ENCODE measurements at places on chromosomes 11 and 22.

DNA sequence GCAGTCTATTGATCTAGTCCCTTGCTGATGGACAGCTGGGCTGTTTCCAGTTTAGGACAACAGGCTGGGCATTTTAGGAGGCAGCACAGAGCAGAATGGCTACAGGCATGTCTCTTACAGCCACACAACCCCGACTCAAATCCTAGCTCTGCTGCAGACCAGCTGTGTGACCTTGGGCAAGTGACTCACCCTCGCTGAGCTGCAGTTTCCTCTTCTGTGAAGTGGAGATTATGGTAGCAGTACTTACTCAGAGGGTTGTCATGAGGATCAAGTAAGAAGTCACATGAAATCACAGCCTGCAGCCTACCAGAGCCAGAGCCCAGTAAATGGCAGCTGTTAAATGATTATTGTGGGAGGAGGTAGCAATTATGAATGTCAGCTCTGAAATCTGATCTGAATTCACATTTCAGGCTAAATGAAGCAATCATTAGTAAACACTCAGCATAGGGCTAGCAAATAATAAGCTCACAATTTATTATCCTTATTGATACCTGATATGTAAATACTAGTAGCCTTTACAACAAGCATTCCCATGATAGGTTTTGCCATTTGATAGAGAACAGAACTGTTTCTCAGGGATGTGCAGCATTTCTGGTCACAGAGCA is 58.9 kb downstream of the MYEOV start:
- DNase-seq: no peak

DNA sequence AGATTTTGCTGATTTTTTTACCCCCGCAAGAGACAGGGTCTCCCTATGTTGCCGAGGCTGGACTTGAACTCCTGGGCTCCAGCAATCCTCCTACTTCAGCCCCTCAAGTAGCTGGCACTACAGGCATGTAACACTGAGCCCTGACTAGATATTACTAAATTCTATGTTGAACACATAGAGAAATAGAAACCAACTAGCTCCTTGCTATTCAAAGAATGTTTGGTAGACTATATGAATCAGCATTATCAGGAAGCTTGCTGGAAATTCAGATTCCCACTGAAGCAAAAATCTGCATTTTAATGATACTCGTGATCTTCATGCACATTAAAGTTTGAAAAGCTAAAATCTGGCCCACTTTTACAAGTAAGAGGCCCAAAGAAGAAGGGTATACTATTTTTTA is 11.9 kb downstream of the TMEM41B start:
- no peak for DNase-seq

GRCh38 chr11:84573868-84574267 is 1053.3 kb downstream of the DLG2 start:
- DNase-seq: no peak

DNA sequence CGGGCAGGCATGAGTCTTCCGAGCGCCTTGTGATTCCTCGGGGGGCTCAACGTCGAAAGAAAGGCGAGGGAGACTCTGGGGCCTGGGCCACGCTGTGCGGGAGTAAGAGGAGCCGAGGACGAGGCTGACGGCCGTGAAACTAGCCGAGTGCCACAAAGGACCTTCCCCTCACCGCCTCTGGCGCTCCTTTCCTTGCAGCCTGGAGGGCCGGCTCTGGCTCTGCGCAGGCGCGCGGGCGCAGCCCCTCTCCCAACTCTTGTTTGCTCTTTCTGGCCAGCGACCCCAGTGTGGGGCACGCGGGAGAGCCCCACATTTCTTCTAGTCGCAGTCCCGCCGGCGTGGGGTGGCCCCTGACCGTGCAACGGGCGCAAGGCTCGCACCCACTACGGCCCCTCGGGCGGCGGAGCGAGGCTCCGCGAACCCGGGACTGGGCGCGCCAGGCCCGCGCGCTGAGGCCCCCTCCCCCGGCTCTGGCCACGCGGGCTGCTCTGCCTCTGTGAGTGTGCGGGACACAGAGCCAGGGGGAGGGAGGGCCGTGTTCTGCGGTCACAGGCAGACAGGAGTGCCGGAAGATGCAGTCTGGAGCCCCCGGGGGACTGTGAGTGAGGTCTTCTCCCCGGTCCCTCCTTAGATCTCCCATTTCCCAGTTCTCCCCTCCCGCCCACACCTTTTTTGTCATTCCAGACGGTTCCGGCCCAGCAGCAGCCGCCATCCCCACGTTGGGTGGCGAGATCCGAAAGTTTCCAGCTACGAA is 1.0 kb upstream of the TOB2 start:
- peak; percentile 61 for DNase-seq

- peak; percentile 78 for DNase-seq
Observed at GRCh38 chr22:36506637-36507517, at the start of gene FOXRED2. TSS of gene FOXRED2 (minus strand) at chr22:36507040. CDS start at chr22:36506422, 618 bp downstream.

DNA sequence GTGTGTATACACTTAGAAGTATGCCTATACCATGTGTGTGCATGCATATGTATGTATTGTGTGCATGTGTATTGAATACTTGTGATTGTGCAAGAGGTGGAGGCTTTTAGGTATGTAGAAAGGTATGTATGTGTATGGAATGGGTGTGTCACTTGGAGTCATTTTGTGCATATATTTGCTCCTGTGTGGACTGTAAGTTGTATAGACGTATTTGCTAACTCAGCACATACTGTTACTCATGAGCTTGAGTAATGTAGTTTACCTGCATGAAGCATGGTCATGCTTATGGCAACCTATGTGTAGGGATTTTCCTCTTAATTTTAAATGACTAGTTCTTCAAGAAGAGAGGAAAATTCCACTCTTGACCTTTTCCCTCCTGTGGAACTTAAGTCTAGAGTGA is 507.6 kb upstream of the LARGE1 start:
- DNase-seq: no peak

DNA sequence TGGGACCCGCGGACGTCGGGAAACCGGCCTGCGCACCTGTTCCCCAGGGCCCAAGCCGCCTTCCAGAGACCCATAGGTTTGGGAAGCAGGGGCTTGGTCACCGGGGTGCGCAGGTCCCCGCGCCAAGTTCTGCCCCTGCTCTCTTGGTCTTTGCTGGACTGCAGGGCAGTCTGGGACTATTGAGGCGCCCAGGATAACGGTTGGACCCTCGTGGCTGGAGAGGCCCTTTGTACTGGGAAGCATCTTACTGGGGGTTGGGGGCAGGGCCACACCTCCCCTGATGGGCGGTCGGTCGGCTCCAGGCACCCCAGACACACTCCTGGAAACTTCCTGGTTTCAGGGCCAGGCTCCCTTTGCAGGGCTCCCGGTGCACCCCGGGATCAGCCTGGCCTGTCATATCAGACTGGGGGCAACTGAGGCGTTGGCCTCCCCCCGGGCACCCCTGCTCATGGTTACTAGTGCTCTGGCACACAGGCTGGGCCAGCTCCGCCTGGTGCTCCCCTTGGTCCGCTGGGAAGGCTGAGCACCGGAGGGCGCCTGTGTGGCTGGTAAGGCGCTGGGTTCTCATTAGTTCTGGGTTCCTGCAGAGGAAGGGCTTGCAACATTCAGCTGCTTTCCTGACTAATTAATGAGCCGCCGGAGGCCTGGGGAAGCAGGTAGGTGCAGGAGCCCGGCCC is 1250.5 kb downstream of the BRD1 start:
- no peak for DNase-seq

DNA sequence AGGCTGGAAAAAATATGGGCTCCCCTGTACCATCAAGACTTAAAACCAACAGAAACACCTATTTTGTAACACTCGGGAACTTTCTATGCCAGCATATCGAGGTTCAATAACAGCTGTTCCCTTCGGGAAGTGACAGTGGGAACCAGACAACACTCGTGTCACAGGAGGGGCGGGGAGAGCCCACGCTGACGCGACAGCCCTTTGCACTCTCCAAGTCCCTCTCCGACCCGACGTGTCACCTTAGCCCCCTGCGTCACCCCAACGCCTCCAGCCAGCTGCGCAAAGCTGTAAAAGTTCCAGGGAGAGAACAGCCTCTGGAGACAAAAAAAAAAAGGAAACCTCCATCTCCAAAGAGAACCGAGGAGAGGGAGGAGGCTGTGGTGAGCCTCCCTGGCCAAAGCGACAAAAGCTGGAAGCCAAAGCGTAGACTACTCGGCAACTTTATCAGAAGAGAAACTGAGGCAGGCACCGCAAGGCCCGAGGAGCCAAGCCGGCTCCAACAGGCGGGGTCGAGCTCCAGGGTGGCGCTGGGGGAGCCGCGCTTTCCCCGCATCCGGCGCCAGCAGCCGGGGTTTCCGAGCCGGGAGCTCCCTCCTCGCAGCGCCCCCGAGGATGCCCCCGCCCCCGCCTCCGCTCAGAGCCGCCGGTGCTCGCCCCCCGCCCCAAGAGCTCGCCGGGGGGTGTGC is 751 bp downstream of the ARFGAP3 start:
- DNase-seq: no peak

DNA sequence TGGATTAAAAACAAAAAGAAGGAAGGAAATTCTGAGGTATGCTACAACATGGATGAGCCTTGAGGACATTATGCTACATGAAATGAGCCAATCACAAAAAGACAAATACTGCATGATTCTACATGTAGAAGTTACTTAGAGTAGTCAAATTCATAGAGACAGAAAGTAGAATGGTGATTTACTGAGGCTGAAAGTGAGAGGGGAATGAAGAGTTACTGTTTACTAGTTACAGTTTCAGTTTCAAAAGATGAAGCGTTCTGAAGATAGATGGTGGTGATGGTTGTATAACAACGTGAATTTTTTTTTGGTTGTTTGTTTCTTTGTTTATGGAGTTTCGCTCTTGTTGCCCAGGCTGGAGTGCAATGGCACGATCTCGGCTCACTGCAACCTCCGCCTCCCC is 9.5 kb downstream of the OR5P2 start:
- DNase-seq: no peak

All from C1 segment of cervical spinal cord (tissue), 14 donors.